Thymus (tissue), 14 donors: ENCODE measurements at places on chromosomes 5 and 9. TPM values are rescaled to one million over a fixed set of nuclear protein-coding genes. Genes with fewer than 3 reads are reported as not detected.
A peak's percentile ranks its signal among the peaks of the same experiment; 100 is the strongest.

The ANKRD31 gene
- polyA plus RNA-seq: 0.64 TPM

The SLC34A3 gene
- 0.14 TPM for polyA plus RNA-seq

The FAM53C gene
- polyA plus RNA-seq: 16.7 TPM

The FOXD4L4 gene
- 0.09 TPM for polyA plus RNA-seq

The ABO gene
- 1.3 TPM for polyA plus RNA-seq

The FAM163B gene
- polyA plus RNA-seq: 0.27 TPM

The ARL15 gene
- 26.4 TPM for polyA plus RNA-seq

The TLX3 gene
- 0.05 TPM for polyA plus RNA-seq

The SLC45A2 gene
- 0.05 TPM for polyA plus RNA-seq

The CHSY3 gene
- 0.59 TPM for polyA plus RNA-seq

The CDC14B gene
- 6.7 TPM for polyA plus RNA-seq

The SLC34A1 gene
- 0.02 TPM for polyA plus RNA-seq

The NUTM2G gene
- 0.02 TPM for polyA plus RNA-seq

The PTGS1 gene
- 1.6 TPM for polyA plus RNA-seq

- DNase-seq: no peak
Observed at GRCh38 chr5:39024884-39025283, 49.3 kb downstream of the RICTOR start.

DNA sequence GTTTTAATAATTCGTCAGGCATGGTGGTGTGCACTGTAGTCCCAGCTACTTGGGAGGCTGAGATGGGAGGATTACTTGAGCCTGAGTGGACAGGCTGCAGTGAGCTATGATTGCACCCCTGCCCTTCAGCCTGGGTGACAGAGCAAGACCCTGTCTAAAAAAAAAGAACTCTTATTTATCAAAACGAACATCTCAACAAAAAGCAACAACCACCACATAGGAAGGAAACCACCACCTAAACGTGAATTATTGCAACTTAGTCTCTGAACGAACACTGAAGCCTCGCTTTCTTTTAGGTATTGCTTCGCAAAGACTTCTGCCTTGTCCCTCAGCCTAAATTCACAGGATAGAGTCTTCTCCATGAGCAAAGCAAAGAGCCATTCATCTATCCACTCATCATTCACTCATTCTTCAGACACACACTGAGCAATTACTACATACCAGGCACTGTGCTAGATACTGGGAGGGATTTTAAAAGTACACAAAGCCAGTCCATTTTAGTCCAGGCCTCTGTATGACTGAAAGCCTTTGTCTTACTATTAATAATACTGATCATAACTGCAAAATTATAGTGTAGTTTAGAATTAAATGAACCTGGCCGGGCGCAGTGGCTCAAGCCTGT lies 57.4 kb downstream of the THBS4 start:
- DNase-seq: peak; percentile 49

DNA sequence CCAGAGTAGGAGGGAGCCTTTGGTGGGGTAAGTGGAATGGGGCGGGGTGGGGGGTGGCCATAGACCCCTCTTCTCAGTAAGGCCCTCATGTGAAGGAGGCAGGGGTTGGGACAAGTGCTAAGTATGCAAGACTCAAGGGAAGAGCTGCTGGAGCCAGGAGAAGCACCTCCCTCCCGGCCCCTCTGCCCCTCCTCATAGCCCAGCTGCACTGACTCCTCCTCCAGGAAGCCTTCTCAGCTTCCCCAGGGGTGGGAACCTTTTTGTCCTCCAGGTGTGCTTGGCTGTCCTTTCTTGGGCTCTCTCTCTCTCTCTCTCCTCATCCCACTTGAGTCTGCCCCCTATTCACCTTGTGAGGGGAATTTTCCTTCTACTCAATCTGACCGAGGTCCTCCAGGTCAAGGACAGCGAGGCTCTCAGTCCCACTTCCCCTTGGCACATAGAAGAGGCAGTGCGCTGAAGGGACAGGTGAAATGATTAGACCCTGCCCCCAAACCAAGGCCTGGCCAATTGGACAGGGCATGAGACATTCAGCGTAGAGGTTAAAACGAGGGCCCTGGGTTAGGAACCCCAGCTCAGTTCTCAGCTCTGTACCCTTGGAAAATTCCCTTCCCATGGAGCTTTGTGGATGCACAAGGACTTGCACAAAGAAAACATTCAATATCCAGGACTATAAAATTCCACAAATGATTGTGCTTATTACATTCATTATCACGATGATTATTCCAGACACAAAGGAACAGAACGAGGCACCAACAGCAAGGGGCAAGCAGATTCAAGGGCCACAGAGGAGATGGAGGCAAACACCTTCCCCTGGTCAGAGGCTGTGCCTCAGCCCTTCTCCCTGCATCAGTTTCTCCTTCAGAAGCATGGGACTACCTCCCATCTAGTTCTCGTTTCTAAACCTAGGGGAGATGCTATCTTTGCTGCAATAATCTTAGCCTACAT lies 45.6 kb upstream of the IL17B start:
- DNase-seq: no peak

DNA sequence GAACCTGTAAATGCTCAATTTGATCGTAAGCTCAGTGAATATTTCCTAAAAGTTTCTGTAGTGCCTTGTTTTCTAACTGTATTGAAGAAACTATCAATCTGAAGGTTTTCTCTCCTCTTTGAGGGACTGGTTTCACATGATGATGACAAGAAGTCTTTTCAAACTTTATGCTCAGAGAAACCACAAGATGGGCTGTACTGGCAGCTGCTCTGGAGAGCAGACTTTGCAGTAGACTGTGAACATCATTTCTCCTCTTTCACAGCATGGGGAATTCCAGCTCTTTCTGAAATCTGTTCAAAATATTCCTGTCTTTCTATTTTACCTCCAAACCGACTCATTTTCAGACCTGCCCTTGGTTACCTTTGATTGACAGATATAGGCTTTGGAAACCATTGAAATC lies 194.4 kb downstream of the IZUMO3 start:
- peak; percentile 2 for DNase-seq

- DNase-seq: no peak
Observed at GRCh38 chr5:178196281-178196812, 8.0 kb upstream of the HNRNPAB start.

- no peak for DNase-seq
Observed at GRCh38 chr5:15837551-15838289, 337.7 kb downstream of the FBXL7 start.

DNA sequence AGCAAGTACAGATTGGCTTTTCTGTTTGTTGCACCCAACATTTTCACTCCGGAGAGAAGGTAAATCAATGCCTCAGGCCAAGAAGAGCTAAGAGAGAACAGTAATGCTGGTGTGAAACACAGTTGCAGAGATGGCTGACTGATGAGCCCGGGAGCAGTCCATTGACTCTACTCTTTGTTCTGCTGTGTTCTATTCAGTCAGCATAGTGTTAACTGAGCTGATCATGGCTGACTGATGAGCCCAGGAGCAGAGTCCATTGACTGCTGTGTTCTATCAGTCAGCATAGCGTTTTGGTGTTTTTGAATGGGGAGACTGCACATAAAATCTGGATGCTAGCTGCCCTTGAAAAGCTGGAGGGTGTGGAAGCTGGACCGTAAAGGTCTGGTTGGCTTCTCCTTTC lies 141.4 kb downstream of the FRMD3 start:
- DNase-seq: no peak

DNA sequence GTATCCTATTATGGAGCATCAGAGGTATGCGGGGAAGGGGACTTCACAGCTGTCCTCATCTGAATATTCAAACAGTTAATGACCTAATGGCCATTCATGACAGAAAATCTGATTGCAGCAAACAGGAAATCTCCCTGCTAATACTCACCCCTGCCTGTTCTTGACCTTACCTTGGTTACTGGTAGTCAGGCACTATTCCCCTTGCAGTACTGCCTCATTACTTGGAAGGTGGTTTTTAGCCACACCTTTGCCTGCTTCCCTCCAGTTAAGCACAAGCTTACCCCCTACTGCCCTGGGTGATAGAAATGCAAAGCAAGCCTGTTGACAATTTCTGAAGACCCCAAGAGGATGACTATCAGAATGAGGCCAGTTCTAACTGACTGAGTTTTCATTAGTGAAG lies 332.4 kb downstream of the NTRK2 start:
- no peak for DNase-seq

GRCh38 chr5:81980160-81980559 lies 8.3 kb downstream of the ATG10 start:
- DNase-seq: no peak

GRCh38 chr9:77773381-77773780 lies 125.3 kb upstream of the GNA14 start:
- no peak for DNase-seq

GRCh38 chr5:135429301-135430134 lies 17.6 kb downstream of the DCANP1 start:
- DNase-seq: no peak

DNA sequence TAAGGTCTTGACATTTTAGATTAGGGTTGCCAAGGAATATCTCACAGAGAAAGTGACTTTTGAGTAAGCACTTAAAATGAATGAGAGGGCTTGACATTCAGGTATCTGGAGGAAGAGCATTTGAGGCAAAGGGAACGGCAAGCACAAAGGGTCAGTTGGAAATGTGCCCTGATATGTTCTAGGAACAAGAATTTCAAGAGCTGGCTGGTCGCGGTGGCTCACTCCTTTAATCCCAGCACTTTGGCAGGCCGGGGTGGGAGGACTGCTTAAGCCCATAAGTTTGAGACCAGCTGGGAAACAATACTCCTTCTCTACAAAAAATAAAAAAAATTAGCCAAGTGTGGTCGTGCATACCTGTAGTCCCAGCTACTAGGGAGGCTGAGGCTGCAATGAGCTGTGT lies 16.5 kb downstream of the KIAA1958 start:
- no peak for DNase-seq

DNA sequence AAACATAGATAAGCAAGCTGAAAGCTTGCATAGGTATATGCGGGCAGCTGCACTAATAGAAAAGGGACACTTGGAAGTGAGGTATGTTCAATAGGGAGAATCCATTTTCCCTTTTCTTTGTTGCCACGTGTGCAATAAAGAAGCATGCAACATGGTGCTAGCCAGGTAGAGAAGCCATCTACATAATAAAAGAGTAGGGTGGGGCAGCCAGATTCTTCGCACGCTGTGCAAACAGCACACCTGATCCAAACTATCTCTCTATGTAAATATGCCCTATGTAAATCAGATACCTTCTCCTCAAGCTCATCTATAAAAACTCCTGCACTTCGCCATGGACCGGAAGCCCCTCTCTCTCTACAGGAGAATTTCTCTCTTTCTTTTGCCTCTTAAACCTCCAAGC lies 91.9 kb upstream of the C9orf72 start:
- no peak for DNase-seq

DNA sequence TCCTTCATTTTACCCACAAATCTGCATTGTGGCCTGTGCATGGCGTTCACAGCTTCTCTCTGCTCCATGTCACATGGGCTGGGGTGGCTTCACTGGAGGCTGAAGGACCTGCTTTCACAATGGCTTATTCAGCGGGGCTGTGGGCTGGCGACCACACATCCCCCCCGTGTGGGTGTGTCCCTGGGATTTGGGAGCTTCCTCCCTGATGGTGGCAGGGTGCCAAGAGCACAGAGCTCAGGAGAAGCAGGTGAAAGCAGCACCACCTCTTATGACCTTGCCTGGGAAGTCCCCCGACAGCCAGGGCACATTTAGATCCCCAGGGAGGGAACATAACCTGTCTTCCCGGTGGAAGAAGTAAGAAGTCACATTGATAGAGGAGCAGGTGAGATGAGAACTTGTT lies 5.0 kb upstream of the MED10 start:
- no peak for DNase-seq

- no peak for DNase-seq
Observed at GRCh38 chr5:69492923-69493395, 369 bp downstream of the OCLN start.

DNA sequence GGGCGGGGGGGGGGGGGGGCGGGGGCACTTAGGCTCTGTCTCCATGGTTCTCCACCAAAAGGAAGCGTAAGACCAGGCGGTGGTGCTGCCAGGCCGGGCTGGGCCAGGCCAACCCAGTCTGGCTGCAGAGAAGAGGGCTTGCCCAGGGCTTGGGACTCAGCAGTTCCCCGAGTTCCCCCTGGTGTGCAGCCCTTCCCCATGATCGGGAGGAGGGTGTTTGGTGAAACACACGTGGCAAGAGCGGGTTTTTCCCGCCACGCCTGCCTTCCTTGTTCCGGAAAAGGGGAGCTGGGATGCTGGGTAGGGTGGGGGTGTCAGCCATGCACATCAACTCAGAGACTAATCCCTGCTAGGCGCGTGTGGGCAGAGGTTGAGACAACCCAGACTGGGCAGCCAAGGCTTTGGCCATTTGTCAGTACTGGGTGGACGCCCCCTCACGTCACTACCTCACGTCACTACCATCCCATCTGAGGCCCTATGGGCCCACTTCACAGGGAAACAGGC lies 32.9 kb downstream of the PRRX2 start:
- no peak for DNase-seq

DNA sequence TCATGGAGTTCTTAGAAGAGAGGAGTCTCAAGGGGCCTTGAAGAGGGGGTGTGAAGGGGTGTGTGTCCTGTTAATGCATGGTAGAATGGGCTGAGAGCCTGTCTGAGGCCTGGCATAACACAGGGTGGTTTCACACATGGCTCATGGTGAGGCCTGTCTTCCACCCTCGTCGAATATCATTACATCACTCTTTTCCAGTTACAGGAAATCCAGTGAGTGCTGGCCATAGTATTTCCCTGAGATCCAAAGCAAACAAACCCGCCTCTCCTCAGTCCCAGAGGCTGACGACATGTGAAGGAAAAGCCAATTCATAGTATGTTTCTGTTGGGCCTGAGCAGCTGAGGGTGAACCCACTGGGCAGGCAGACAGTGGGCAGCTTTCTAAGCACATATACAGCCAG lies 159.4 kb upstream of the NR3C1 start:
- no peak for DNase-seq

DNA sequence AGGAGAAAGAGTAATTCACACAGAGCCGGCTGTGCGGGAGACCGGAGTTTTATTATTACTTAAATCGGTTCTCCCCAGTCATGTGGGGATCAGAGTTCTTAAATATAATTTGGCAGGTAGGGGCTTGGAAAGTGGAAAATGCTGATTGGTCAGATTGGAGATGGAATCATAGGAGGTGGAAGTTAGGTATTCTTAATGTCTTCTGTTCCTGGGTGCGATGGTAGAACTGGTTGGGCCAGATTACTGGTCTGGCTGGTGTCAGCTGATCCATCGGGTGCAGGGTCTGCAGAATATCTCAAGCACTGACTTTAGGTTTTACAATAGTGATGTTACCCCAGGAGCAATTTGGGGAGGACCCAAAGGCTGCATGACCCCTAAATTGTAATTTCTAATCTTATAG lies 4.6 kb upstream of the CERCAM start:
- no peak for DNase-seq

DNA sequence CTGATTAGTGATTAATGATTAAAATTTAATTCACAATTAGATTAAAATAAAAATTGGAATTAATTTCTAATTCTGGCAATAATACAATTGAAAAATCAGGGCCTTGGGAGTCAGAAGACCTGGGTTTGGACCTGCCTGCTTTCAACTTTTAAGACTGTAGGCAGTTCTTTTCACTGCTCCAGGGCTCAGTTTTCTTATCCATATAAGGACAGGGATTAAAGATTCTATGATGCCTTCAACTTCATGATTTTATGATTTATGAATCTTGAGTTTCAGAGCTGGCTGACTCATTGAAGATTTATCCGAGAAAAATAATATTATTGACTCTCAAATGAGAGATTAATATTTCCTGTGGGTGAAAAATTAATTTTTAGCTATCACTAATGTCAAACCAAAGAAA lies 208.6 kb upstream of the ANKH start:
- DNase-seq: no peak

GRCh38 chr9:97403746-97404316 lies 8.1 kb upstream of the TDRD7 start:
- no peak for DNase-seq
